ENCODE measurements at places on chromosomes 7 and 10.

DNA sequence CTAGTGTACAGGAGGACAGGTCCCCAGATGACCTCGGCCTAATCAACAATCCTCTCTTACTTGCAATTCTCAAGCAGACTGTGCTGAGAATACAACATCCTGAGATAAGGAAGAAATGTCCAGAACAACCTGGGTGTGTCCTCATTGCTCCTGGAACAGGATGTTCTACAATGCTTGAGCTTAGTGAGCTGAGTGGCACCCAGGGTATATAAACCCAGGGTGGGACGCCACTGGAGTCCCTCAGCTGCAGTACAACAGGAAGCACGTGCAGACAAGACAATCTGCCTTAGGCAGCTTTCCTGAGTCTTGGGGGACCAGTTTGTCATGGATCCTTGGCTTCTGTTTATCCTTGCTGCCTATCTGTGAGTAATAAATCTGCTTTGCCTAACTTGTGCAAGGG is 27.7 kb upstream of the SLC25A13 start:
- DNase-seq: no peak

DNA sequence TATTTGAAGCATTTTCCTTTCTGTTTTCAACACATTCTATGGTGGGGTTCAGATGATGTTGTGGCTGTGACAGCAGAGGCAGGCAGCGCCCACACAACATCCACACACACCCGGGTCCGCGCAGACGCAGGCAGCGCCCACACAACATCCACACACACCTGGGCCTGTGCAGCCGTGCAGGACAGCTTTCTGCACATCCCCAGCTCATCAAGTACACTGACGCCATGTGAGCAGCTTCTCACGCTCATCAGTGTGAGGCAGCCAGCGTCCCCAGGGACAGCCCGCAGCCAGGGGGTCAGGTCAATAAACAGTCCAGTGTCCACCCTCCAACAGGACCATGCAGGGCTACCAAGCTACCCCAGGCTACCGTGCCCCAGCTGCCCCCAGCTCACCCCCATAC is 272.8 kb upstream of the TCERG1L start:
- DNase-seq: no peak

DNA sequence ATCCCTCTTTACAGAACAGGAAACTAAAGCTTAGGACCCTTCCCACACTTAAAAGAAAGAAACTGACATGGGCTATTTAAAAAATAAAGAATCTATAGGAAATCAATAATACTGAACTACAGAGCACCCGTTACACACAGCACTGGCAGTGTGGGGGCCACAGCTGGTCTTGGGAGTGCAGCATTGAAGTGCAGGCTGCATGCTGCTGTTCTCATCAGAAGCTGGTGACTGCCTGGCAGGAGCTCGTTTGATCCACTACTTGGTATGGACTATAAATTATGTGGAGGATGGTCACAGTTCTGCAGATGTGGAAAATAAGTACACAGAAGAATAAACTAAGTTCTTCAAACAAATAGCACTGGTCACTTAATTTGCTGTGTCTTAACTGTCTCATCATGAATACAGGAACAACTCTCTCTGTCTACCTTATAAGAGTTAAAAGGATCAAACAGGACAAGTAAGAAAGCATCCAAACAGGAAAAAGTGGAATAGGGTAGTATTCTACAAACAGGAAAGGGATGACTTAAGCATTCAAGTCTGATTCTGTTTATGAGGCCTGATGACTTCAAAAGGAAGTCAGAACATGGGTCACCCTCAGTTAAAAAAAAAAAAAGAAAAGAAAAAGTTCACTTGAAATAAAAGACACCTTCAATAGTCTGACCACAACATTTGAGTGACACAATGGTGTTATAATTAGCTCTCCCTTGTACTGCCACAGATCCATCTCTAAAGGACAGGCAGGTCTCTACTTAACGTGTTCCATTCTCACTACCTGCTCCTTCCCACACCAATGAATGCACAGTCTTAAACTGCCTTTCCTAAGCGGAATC is 21.0 kb downstream of the DOCK4 start:
- no peak for DNase-seq

DNA sequence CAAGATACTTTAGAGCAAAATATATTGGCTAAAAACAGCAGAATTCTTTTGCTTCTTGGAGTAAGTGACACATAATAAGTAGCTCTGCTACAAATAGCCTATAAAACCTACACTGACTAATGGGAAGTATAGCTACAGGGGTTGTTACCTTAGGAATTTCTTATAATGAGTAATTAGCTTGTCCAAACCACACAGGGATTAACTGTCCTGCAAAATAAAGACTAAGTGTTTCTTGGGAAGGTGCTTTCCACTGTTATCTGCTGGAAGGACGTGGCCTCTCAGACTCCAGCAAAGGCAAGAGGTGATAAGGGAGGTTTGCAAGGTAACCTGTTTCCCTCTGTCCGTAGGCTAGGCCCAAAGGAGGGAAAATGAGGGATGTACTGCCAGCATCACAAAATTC is 302.4 kb downstream of the DOCK4 start:
- DNase-seq: no peak

GRCh38 chr10:89233033-89233432 is 18.5 kb downstream of the LIPA start:
- DNase-seq: no peak

GRCh38 chr7:154842591-154842990 is 160.3 kb downstream of the PAXIP1 start:
- DNase-seq: no peak

DNA sequence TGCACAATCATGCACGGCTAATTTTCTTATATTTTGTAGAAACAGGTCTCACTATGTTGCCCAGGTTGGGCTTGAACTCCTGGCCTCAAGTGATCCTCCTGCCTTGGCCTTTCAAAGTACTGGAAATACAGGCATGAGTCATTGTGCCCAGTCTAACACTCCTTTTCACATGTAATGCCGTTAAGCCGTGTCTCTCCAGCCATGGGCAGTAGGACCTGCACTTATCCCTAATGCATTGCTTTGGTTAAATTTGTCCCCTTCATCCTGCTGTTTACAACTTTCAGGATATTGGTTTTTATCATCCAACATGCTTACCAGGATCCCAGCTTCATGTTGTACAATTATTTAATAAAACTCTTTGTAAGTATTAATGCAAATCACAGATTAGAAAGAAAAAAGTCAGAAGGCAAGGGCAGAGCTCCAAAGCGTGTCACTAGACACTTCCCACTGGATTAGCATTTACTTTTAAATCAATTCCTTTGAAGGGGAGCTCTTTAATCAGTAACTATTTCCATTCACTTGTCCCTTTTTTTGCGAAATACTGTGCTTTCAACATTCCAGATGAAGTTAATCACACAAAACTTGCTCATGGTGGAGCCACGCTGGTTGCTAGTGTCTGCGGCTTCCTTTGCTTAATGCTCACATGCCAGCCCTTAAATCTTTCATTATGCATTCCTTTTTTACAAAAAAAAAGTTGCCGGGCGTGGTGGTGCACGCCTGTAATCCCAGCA is 256.0 kb upstream of the AUTS2 start:
- no peak for DNase-seq

- no peak for DNase-seq
These were observed 127.7 kb downstream of the ADCY1 start for GRCh38 chr7:45701701-45702510.

GRCh38 chr7:16260236-16260728 is 161.1 kb downstream of the CRPPA start:
- DNase-seq: no peak
